KG1 (cell line): ENCODE measurements at places on chromosomes 12 and 14.

DNA sequence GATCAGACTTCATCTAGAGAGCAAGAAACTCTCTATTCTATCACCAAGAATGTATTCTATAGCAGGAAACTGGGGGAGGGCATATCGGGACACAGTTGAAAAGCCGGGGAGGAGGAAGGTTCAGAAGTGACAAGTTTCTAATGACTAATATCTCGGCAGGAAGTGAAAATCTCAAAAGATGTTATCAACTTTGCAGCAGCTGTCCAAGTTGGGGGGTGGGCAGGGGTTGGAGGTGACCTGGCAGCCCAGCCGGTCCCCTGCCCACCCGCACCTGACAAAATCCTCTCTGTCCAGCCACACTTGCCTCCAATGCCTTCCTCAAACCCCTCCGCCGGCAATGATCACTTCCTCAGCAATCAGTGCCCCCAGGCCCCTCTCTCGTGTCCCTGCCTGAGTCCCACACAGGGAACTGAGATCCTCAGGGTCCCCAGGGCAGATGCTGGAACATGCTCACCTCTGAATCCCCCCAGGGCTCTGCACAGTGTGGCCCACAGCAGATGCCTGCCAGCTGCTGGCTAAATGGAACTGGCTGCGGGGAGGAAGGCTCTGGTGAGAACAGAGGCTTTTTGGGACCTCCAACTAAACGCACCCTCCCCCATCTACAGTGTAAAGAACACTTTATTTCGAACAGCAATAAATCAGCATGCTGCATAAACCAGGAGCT, 43.9 kb downstream of the CCDC88C start:
- DNase-seq, result no peak

DNA sequence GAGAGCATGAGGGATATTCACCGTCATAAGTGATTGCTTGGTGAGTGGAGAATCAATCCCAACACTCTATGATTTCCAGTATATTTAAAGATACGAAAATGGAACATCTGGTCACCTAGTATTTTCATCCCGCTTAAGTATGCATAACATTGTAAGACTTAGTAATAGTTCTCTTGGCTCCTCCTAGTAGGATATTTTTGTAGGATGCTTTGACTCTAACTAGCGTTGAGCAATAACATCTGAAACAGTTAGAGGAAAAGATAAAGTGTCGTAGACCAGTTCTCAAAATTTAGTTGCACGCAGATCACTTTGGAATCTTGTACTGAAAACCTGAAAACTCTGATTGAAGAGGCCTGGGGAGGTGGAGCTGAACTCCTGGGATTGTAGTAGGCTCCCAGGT, 7.6 kb downstream of the SAMD4A start:
- no peak for DNase-seq

GRCh38 chr14:61308198-61308597, 13.2 kb upstream of the PRKCH start:
- DNase-seq, result no peak

- no peak for DNase-seq
These were observed 8.1 kb downstream of the VEZT start for GRCh38 chr12:95225645-95226212.

DNA sequence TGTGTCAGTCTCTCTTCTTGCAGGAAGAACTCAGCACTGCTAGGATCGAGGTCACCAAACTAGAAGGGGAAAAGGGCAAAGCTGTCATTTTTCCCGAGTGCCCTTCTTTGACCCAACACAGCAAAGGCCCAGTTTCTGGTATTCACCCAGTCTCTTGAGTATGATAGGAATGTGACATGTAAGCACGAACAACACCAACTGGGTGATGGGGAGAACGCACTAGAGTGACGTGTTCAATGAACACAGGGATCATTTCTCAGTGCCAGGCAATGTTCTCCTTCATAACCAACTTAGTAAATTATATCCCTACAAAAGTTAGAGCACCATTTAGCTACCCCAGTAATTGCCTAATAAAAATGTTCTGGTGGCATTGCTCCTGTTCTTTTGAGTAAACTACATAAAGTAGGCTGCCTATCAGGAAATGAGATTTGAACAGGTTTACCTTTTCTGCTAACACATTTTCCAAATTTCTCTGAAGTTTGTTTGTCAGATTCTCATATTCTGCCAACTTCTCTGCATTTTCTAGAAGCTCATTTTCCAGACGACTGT, 64.5 kb downstream of the NIN start:
- DNase-seq, result no peak

DNA sequence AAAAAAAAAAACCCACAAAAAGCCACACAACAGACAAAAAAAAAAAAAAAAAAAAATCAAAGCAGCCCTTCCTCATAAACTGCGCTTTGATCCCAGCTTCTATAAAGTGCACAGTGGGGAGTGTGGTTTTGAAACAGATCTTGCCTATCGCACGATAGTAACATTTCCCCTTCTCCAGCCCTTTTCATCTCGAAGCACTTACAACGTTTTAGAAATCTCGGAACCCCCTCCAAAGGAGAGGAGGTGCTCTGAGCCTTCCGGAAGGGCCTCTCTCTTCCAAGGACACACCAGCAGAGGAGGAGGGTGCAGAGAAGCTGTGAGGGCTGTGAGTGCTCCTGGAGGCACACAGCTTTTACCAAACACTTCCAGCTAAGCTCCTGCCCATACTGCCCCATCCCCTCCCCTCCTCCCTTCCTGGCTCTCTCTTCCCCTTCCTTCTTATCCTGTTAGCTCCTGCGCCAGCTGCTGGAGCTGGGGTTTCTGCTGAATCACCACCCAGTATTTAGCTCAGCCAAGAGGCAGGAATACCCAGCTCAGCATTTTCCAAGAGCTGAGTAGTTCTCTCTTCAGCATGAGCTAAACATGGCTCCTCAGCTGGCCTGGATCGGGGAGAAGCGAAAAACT, 28.4 kb downstream of the SLC7A8 start:
- DNase-seq, result no peak

DNA sequence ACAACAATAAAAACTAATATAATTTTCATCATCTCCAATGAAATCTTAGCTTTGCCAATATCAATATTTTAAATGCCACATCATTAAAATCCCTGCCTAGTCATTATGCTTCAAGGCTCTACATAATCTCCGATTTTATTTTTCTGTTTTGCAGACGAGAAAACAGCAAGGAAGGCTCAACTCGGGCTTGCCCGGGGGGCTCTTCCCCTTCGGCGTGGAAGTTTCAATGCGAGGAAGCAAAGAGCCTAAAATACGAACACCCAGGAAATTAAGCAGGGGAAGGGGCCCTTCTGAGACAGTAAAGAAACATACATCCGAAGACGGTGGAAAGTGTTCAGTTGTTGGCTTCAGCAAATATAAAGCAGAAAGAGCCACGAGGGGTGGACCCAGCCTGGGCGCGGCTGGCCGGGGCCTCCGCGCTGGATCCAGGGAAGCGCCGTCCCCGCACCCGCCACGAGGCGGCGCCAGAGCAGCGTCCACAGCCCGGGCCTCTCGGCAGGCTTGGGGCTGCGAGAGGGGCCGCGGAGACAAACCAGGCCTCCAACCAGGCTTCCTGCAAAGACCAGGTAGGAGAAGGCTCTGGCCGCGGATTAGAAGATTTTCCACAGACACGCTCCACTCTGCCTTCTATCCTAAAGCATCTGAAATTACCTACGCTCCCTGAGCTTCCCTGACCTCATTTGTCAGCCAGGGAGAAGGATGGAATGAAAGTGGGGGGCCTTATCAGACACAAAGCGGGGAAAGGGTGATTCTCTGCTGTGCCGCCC, 77.2 kb downstream of the SERPINA3 start:
- DNase-seq, result peak; percentile 15
